Stimulated activated CD8-positive, alpha-beta memory T cell treated with anti-CD3 and anti-CD28 coated beads, Interleukin-4, amount 100 ng/mL, for 4 hours (primary cell): ENCODE measurements at places on chromosomes 1 and 21.

- no peak for DNase-seq
These were observed 2.7 kb upstream of the SDC3 start for GRCh38 chr1:30911059-30911954.

GRCh38 chr1:77120950-77121349 is 98.3 kb downstream of the PIGK start:
- DNase-seq = no peak

GRCh38 chr1:56216218-56216617 is 363.1 kb downstream of the PLPP3 start:
- DNase-seq = no peak

DNA sequence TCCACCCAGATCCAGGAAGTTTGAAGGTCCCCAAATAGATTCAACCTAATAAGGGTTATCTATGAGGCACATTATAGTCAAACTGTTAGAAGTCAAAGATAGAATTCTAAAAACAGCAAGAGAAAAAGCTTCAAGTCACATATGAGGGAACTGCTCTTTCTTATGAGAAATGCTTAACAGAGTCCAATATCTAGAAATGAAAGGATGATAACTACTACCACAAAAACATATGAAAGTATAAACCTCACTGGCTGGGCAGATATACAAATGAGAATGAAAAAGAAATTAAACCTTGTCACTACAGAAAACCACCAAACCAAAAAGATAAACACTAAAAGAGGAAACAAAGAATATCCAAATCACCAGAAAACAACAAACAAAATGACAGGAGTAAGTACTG is 201.8 kb downstream of the KCNH1 start:
- no peak for DNase-seq

- DNase-seq = no peak
These were observed 43.3 kb downstream of the L1TD1 start for GRCh38 chr1:62237950-62238374.

DNA sequence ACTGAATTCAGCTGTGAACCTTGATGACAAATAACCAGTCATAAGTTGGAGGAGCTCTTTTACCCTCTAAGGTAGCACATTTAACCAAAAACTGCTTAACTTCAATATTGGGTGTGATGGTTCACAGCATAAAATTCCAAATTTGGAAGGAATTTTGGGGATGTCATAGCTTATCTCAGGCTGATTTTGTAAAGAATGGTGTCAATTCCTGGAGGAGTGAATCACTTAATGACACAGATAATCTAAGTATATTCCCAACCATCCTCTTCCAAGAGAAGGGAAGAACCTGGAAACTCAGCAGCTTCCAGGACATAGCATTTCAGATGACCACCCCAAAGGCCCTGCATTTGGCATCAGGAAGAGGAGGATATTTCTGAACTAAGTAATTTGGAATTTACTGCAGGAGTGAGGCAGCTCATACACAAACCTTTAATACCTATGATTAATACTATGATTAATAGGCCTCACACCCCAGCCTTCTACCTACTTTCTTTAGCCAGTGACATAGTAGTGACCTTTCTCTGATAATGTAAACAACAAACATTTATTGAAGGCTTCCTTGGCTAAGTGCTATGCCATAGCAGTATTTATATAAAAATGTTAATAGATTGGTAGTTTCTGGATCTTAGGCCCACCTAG is 14.5 kb downstream of the GLUL start:
- no peak for DNase-seq

GRCh38 chr1:89635825-89636815 is 3.2 kb downstream of the LRRC8C start:
- DNase-seq = no peak

DNA sequence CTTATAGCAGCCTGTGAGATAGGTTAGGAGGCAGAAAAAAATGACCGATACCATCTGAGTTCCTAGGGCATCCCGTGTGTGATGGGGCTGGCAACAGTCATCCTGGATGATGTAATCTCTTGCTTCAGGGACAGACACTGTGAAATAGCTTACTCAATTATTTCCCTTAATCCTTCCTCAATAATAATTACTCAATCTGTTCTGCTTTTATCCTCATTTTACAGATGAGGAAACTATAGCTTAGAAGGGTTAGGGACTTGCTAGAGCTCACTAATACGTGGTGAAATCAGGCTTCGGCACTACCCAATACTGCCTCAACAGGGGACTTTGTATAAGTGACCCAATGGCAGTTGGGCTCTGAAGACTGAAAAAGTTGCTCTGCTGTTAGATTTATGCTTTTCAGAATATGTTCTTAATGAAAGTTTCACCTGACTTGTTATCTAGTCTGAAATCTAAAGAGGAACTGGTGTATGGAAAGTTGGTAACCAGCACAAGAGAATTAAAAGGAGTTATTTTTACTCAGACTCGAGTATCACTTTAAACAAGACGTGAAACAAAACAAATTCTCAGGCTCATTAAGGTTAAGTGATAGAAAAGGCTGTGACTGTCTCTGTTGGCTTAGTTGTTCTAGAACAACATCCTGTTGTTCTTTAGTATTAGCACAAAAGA is 14.4 kb downstream of the CD55 start:
- DNase-seq = no peak

GRCh38 chr1:53605181-53605580 is 133.8 kb downstream of the GLIS1 start:
- no peak for DNase-seq

- DNase-seq = no peak
These were observed 16.5 kb downstream of the KRTAP19-1 start for GRCh38 chr21:30463713-30464112.

- DNase-seq = no peak
These were observed 12.2 kb downstream of the ALG6 start for GRCh38 chr1:63379583-63379982.

DNA sequence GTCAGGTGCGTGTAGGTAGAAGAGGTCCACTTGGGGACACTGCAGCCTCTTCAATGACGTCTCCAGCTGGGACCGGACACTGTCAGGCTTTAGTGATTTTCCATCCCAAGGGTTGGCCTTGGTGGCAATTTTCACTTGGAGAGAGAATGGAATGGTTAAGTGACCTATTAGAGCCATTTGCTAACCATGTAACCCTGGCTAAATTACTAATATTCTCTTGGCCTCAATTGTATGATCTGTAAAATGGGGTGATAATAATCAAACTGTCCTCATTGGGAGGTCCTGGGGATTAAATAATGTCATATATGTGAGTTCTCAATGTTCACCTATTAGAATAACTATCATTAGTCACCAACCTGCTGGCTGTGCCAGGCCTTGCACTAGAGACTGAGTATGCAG is 3.4 kb downstream of the AKR7A2 start:
- no peak for DNase-seq

DNA sequence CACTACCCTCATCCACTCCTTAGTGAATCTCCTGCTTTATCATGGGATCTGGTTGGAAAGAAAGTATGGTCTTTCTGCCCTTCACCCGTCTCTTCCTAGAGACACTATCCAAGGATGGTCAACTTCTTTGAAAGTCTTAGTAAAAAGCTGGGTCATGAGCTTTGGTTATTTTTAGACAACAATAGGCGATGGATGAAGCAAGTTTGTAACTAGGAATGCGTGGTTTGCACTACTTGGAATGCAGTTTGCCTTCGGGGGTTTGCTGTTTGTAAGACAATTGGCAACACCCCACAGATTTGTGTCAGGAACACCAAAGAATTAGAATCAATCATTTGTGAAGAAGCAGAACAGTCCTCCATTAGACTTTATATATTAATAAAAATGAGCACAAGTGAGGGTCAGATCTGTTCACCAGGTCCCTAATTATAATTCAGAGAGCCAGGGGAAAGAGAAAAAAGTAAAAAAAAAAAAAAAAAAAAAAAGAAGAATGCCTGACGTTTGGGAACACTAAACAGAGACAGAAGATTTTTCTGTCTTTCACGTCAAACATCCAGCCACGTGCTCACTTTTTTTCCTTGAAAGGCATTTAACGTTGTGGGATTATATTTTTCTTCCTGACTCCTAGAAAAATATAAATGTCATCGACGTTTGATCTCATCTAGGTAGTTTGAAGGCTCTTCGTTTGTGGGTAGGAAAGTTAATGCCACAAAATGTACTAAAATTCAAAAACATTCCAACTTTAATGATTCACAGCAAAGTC is 60.7 kb upstream of the BTG3 start:
- no peak for DNase-seq

GRCh38 chr1:248824701-248825100 is 1.0 kb downstream of the SH3BP5L start:
- no peak for DNase-seq

GRCh38 chr1:117930484-117930883 is 945 bp downstream of the WDR3 start:
- no peak for DNase-seq

DNA sequence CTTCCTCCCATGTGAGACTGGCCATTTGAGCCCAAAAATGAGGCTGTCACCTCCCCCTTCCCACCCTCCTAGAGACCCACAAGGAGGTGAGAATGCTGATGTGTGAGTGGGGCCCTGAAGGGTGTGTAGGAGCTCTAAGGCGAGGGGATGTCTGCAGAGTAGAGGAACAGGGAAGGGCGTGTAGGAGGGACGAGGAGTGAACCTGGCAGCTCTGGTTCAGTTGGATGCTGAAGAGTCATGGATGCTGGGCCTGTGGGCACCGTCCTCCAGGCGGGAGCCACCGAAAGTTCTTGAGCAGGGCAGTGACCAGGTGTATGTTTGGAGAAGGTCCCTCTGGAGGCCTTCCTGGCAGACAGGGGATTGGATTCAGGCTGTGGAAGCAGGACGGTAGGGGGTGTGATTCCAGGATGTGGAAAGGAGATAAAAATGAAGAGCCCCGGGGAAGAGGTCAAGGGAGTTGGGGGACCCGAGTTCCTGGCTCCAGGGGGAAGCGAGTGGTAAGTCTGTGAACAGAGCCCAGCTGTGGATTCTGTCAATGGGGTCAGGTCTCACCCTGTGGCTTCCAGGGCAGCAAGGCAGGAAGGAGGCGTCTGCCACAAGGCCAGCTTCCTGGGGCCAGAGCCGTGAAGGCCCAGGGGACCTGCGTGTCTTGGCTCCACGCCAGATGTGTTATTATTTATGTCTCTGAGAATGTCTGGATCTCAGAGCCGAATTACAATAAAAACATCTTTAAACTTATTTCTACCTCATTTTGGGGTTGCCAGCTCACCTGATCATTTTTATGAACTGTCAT is 7.9 kb downstream of the SAMD11 start:
- DNase-seq = no peak

DNA sequence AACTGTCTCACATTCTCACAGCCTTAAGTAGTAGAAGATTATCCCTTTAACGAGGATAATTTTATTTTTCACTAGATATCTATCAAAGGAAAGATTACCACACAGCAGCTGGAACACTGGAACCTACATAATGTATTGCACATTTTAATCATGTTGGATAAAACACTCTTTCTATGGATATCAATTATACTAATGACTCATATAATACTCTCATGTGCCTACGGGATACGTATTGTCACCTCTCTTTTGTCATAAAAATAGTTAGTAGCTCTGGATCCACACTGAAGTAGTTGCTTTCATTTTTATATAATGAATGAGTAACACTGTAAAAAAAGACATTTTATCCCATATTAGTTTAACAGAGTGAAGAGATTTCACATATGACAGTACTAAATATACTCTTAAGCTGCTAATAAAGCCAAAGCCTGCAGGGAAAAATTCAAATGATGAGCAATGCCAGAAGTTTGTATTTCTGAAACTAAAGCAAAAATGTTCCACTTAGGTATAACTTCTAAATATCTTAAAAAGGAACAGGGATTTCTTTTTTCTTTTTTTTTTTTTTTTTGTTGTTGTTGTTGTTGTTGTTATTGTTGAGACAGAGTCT is 408.7 kb upstream of the PKN2 start:
- no peak for DNase-seq

DNA sequence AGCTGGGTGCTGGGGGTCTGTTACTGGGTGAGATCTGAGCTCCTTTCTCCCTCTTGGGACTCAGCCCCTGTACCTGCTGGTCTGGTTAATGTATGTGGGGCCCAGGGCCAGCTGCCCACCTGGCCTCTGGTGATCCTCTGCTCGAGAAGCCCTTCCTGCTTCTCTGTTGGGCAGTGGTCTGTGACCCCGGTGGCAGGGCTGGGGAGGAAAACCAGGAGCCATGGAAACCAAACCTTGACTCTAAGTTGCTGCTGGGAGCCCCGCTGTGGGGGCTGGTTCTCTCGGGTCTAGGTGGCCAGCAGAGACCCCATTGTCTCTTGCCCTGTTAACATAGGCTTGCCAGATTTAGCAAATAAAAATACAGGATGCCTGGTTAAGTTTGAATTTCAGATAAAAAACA is 1.3 kb downstream of the PADI1 start:
- no peak for DNase-seq

DNA sequence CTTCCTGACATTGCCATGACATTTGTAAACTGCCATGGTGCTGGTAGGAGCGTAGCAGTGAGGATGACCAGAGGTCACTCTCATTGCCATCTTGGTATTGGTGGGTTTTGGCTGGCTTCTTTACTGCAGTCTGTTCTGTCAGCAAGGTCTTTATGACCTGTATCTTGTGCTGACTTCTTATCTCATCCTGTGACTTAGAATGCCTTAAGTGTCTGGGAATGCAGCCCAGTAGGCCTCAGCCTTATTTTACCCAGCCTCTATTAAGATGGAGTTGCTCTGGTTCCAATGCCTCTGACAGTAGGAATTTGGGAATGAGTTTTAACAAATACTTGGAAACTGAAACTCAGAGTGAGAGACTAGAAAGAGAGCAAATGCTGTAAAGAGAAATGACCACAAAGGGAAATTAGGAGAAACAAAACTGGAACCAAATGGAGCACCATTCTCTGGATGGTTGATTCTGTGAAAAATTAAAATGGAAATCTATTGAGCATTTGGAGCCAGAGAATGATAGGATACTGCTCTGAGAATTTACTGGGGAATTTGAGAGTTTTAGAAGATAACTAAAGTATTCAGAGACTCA is 50.1 kb upstream of the RHOU start:
- DNase-seq = no peak

DNA sequence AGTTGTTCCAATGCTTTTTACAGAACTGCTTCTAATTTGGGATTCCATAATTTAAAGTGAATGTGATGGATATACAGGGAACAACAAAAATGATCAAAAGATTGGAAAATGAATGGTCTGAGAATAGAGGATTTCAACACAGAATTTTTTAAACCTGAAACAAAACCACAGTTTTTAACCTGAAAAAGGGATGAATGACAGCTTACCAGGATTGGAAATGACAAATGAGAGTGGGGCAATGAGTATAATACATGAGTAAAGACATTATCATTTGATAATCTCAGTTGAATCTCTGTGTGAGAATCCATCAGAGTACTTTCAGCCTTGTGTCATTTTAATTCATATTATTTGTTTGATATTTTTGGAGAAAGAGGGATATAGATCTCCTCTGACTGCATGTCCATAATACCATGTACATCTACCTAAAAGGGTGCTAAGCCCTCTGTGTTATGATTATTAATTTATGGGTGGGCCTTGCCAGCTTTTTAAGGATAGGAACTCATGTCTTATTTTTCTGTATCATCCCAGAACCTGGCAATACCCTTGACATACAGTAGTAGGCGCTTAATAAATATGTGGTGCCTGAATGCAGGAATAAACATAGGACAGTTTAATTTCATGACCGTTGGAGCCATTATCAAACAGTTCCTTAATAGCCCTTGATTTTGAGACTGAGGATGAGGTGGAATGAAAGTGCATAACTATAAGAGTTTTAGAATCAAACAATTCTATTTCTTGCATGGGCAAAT is 12.4 kb upstream of the ATP6V1G3 start:
- DNase-seq = no peak
